Endothelial cell (in vitro differentiated cells): ENCODE measurements at places on chromosomes 5 and 9.

DNA sequence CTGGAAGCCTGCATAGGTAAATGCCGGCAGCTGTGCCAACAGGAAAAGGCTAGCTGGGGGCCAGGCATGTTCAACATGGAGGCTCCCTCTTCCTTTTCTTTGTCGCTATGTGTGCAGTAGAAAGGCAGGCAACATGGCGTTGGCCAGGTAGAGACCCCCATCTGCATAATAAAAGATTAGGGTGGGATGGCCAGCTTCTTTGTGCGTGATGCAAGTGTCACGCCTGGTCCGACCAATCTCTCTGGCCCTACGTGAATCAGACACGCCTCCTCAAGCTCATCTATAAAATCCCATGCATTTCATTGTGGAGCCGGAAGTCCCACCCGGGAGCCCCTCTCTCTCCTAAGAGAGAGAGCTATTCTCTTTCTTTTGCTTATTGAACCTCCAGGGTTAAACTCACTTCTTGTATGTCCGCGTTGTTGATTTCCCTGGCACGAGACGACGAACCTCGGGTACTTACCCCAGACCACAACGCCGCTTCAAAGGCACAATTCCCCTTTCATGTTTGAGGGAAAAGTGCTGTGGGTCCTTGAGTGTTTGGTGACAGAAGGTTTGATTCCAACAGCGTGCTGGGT, 25.0 kb upstream of the C5orf47 start:
- no peak for DNase-seq

- DNase-seq: no peak
Observed at GRCh38 chr9:2043881-2044462, 28.8 kb downstream of the SMARCA2 start.

- no peak for DNase-seq
Observed at GRCh38 chr9:21991072-21991959, 2.9 kb downstream of the CDKN2A start.

DNA sequence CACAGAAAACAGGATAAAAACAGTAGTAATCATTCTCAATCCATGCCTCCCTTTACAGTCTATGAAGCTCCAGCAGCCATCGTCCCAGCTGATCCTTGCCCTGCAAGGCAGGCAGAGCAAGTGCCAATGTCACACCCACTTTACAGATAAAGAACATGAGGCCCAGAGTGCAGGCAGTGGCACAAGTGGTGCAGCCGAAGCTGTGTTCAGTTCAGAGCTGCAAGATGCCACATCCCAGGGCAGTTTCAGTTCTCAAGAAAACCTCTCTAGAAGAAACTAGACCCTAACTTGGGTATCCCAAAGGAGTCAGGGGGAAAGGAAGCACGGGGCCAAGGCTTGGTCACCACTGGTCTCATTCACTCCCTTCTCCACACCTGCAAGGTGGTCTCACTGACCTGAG, 34.6 kb upstream of the CPLX2 start:
- DNase-seq: no peak
